ENCODE measurements at places on chromosomes 5 and 9.

GRCh38 chr5:33460210-33460609 lies 19.4 kb downstream of the TARS1 start:
- DNase-seq, result no peak

DNA sequence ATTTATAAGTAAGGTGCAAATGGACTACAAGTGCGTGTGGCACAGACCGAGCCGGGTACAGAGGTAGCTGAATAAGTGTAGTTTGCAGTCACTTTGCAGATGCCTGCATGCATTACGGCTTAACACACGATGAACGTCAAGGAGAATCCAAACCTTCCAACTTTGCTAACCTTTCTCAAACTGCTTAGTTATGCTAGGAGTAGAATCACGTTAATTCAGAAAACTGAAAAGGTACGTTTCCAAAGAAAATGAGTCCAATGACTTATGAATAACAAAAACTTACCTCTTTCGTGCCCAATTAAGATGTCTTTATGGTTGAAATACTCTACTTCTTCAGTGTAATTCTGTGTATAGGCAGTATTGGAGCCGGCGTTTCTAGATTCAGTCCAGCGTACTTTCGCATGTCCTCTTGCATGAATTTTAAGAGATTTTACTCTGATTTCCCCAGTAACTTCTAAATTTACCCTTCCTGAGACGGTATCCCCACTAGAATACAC lies 539 bp downstream of the ARRDC3 start:
- no peak for DNase-seq

- no peak for DNase-seq
Measured at GRCh38 chr5:181053488-181054121, 13.5 kb downstream of the BTNL9 start.

DNA sequence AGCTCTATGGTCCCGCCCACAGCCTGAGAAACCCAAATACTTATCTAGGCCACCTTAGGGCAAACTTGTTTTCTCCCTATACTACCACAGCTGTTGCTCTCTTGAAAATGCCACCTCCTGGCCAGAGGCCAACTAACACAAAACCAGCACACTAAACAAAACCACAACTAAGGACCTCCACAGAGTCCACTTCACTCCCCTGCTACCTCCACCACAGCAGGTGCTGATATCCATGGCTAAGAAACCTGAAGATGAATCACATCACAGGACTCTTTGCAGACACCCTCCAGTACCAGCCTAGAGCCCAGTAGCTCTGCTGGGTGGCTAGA lies 108.4 kb downstream of the ALDH1A1 start:
- DNase-seq, result no peak

GRCh38 chr9:7862170-7862569 lies 62.6 kb upstream of the DMAC1 start:
- DNase-seq, result no peak

GRCh38 chr9:26181836-26182235 lies 503.6 kb upstream of the TUSC1 start:
- no peak for DNase-seq

- no peak for DNase-seq
Measured at GRCh38 chr5:158752656-158752973, 347.1 kb downstream of the EBF1 start.

GRCh38 chr5:9573796-9574195 lies 27.9 kb upstream of the SEMA5A start:
- DNase-seq, result no peak

DNA sequence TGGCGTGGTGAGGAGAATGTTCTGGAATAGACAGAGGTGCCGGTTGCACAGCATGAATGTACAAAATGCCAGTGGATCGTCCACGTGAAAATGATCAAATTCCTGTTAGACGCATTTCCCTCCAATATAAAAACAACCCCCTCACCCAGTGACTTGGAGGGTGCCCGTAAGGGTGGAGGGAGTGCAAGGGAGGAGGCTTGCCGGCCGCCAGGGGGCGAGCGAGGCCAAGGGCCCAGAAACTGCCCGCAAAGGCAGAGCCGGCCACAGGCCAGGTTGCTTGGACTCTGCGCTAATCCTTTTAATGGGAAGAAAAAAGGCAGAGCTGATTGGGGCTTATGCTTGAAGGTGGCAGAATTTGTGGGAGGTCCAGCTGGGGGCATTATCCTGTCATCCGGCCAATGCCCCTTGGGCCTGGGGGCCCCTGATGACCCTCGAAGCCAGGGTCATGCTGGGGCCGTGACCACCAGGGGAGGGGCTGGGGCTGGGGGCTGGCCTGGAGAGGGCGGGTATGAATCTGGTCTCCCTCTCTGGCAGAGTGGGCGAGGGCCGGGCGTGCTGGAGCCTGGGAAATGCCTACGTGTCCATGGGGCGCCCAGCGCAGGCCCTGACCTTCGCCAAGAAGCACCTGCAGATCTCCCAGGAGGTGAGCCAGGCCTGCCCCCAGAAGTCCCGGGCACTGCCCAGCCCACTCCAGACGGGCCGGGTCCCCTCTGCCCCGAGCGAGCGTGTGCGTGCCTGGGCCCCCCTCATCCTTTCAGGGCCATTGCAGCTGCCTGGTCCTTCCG lies 12.0 kb downstream of the GPSM1 start:
- no peak for DNase-seq

GRCh38 chr9:1217076-1217475 lies 166.9 kb downstream of the DMRT2 start:
- no peak for DNase-seq

GRCh38 chr5:105638437-105638836 lies 2032.3 kb downstream of the EFNA5 start:
- DNase-seq, result no peak

- DNase-seq, result no peak
Measured at GRCh38 chr5:123439709-123440108, 16.5 kb upstream of the CEP120 start.

DNA sequence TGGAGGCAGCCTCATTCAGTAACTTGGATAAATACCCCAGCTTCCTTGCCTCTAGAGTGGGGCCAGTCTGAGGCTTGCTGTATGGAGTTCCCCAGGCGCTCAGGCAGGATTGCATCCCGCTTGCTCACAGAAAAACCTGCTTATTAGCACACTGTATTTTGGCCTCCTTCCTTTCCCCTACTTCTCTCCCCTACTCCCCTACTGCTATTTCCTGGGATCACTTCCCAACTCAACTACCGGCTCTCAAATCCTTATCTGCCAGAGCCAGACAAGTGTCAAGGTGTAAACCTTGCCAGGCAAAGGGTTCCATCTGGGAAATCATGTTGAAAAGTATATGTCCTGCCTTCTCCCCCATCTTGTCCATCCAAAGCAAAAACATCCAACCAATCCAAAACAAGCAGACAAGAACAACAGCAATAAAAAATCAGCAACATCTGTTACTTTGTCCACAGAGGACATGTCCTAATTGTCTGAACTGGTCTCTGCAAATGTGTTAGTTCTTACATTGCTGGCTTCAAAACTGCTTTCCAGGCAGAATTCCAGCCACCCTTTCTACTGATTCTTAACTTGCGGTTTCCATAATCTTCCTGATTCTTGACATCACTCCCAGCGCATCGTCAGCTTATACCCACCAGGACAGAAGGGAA lies 164.1 kb upstream of the SEMA6A start:
- DNase-seq, result no peak

DNA sequence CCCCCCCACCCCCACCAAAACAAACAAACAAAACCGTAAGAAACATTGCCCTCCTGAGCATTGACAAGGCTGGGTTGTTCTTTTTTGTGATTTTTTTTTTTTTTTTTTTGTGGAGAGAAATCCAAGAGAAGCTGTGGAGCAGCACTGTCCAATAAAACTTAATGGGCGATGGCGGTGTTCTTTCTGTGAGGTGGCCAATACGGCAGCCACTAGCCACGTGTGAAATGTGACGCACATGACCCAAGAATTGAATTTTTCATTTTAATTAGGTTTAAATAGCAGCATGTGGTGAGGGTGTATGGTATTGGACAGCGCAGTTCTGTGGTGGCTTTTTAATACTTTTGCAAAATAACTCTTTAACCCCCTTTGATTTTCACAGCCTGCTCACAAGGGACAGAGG lies 251.1 kb downstream of the PDZD2 start:
- DNase-seq, result no peak

DNA sequence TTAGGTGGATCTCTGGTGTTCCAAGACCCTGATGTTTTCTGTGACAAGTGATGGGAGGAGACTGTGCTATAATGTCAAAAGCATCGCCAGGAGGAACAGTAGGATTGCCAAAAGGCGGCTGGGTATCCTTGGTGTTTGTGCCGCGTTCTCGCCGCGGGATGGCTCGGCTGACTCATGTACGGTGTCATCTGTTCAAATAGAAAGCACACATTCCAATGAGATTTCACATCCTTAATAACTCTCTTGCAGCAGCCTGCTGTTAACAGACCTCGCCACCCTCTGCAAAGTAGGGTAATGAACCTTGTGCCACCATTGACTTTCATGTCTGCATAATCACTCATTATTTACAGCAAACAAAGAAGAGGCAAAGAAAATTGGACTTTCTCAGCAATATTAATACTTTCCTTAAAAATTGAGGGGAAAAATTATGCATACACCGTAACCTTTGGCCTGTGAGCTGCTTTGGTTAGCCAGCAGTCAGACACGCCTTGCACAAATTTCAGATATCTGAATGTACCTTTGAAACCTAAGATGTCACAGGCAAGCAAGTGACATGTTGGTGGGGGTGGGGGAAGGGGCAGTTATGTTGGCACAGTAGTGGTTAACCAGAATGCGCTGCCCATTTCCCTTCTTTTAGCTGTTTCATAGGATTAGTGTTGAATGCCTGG lies 289.4 kb downstream of the EFNA5 start:
- DNase-seq, result no peak

Data from stimulated activated CD4-positive, alpha-beta T cell treated with anti-CD3 and anti-CD28 coated beads, TNF-alpha, amount 100 ng/mL, for 24 hours (primary cell).